Effector memory CD8-positive, alpha-beta T cell (primary cell): ENCODE measurements at places on chromosomes 11 and 22.

- DNase-seq: no peak
Observed at GRCh38 chr11:69115586-69116560, 39.9 kb upstream of the SMIM38 start.

DNA sequence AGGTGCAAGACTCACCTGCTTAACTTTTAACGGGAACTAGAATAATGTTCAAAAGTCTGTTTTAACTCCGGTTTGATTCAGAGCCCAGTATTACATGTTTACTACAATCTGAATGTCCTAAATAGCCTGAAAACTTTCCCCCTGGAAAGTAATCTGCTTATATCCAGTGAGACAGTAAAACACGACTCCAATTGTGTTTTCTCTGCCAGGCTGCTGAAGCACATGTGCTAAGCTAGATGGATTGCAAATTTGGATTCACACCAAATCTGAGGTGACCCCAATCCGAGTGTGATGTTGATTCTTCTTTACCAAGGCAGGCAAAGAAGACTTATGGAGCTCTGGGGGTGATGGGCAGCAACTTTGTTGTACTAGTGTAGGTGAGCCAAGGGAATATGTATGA lies 158.7 kb upstream of the PDGFD start:
- DNase-seq: no peak

GRCh38 chr11:87374038-87374807 lies 336.5 kb downstream of the TMEM135 start:
- no peak for DNase-seq

DNA sequence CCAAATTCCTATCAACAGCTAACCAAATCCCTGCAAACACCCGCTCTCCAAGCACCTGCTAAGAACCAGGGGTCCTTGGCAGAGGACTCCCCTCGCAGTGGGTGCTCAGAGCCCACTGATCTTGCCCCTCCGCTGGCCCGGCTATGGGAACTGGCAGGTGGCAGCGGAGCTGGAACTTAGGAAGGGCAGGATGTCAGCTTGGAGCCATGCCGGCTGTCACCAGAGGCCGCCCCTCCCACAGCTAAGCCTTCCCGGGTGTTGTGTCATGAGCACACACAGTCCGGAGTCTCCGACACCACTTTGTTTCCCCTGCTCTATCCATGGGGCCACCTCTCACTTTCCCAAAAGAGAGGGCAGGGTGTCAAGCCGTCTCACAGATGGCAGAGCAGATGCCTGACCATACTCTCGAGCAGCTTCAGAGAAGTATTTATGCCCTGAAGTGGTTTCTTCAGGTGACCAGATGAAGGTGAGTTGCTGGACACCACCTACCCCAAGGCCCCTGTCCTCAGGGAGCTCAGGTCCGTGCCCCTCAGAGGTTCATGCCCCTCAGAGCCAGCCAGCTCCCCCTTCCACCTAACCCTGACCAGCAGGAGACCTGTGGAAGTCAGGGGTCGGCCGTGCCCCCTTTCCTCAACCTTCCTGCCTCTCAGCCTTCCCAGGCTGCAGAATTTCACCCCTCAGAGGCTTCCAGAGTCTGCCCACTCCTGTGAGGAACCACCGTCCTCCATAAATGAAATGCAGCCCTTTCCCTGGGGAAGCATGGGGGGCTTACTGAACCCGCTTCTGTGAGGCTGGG lies 545.7 kb upstream of the B3GAT1 start:
- DNase-seq: no peak

DNA sequence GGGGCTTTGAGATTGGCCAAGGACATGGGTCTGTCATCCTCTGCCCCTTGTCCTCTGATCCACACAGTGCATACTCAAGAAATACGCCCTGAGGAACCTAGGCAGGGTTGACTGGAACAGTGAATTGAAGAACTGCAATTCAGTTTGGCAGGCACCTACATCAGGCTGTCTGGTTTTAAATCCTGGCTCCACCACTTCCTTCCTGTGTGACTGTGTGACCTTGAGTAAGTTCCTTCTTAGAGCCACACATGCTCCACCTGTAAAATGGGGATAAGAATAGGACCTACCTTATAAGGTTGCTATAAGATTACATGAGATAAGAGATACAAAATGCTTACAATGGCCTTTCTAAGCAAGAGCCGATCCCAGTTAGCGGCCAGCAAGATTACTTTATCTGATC lies 15.8 kb upstream of the TCF20 start:
- DNase-seq: peak; percentile 18

- no peak for DNase-seq
Observed at GRCh38 chr11:129249351-129249750, 57.2 kb upstream of the ARHGAP32 start.

DNA sequence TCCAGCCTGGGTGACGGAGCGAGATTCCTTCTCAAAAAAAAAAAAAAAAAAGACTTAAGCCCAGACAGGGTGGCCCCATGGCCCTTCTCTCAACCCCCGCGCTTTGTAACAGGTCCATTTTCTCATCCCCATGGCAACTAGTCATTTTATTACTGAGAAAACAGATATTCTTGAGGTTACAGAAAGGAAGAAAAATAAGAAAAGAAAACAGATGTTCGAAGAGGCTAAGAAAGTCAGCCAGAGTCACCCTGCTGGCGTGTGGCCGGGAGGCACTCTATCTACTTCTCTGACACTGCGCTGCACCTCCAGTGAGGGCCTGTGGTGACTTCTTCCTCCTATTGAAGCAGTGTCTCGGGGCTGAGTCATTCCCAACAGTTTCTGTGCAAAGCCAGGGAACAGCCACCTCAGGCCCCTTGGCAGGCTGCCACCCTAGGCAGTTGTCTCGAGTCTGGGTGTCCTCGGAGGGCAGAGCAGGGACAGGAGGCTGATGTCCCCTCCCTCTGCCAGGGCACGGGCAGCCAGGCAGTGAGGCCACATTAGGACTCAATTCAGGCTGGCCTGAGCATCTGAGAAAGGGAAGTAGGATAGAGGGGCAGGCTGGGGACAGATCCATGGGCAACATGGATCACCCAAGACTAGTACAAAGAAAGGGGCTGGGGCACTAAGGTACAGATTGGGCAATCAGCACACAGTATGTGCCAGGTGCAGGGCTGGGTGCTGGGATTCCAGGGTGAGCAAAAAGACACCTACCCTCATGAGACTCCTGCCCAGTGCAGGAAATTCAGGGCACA lies 16.4 kb upstream of the SYVN1 start:
- no peak for DNase-seq

- no peak for DNase-seq
Observed at GRCh38 chr11:32334822-32335221, 100.5 kb downstream of the WT1 start.

DNA sequence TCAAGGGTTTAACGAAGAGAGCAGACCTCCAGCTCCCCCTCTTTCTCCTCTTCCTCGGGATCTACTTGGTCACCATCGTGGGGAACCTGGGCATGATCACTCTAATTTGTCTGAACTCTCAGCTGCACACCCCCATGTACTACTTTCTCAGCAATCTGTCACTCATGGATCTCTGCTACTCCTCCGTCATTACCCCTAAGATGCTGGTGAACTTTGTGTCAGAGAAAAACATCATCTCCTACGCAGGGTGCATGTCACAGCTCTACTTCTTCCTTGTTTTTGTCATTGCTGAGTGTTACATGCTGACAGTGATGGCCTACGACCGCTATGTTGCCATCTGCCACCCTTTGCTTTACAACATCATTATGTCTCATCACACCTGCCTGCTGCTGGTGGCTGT lies 363 bp downstream of the OR8A1 start:
- no peak for DNase-seq

- peak; percentile 59 for DNase-seq
Observed at GRCh38 chr11:61587951-61588727, 7.3 kb upstream of the SYT7 start.

DNA sequence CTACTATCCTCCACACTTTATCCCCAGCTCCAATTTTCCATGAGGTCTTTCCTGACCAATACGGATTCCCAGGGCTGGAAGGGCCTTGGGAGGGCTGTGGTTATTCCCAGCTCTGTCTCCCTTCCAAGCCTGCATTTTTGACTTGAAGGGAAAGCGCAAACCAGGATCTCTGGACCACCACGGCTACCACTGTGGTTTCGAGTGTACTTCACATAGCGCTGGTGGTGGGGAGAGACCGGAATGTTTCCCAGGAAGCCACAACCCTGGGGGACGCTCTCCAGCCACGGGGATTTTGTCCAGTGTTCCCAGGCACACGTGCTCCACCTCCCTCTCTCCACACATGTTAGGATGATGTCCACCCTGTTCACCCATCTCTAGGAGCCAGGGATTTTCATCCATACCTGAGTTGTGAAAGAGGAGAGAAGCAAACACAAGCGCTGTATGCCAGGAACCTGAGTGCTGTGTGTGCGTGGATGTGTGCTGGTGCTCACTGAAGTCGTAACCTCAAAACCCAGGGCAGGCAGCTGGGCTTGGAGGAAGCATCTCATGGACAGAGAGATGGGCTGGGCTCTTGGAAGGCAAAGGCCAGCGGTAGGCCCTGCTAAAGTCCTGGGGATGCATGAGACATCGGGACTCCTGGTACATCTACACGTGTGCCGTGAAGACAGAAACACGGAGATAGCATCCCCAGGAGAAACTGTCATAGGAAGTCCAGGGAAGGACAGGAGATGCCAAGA lies 1.3 kb upstream of the NPTXR start:
- DNase-seq: no peak

- DNase-seq: no peak
Observed at GRCh38 chr11:8067929-8068575, 13.0 kb upstream of the TUB start.

GRCh38 chr22:27792452-27793161 lies 8.9 kb downstream of the MN1 start:
- DNase-seq: no peak

DNA sequence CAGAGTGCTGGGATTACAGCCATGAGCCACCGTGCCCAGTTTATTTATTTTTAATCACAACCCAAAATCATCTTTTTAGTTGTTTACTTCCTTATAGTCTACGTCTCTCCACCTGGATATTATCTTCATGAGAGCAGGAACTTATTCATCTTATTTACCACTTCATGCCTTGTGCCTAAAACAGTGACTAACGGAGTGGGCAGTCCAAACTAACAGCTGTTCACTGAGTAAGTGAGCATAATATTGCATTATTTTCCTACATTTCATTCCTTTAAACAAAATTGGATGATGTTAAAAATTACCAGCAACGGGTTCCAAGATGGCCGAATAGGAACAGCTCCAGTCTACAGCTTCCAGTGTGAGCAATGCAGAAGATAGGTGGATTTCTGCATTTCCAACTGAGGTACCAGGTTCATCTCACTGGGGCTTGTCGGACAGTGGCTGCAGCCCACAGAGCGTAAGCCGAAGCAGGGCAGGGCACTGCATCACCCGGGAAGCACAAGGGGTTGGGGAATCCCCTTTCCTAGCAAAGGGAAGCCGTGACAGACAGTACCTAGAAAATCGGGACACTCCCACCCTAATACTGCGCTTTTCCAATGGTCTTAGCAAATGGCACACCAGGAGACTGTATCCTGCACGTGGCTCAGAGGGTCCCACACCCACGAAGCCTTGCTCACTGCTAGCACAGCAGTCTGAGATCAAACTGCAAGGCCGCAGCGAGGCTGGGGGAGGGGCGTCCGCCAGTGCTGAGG lies 14.1 kb downstream of the TMEM123 start:
- DNase-seq: no peak

- peak; percentile 29 for DNase-seq
Observed at GRCh38 chr11:85827748-85828639, 17.1 kb upstream of the SYTL2 start.

GRCh38 chr11:69439651-69440464 lies 41.6 kb upstream of the LINC01488 start:
- DNase-seq: no peak

DNA sequence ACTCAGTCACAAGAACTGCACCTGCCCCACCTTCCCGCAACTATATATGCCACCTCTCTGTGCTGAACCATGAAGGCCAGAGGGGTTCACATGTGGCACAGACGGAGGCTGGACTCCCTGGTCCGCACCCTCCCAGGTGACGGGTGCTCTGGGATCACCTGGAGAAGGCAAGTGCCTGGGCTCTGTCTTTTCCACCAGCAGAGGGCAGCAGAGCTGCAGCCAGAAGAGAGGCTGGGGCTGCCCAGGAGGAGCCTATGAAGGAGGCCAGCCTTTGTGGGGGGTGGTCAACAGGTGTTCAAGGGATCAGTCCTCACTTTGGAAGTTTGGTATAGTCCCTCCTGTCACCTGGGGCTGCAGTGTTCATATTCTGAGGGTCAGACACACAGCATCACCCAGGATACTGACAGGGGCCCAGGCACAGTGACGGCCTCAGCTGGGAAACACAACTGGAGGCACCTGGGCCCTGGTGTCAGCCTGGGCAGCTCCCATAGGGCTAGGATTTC lies 39.2 kb upstream of the IGLL5 start:
- peak; percentile 66 for DNase-seq

DNA sequence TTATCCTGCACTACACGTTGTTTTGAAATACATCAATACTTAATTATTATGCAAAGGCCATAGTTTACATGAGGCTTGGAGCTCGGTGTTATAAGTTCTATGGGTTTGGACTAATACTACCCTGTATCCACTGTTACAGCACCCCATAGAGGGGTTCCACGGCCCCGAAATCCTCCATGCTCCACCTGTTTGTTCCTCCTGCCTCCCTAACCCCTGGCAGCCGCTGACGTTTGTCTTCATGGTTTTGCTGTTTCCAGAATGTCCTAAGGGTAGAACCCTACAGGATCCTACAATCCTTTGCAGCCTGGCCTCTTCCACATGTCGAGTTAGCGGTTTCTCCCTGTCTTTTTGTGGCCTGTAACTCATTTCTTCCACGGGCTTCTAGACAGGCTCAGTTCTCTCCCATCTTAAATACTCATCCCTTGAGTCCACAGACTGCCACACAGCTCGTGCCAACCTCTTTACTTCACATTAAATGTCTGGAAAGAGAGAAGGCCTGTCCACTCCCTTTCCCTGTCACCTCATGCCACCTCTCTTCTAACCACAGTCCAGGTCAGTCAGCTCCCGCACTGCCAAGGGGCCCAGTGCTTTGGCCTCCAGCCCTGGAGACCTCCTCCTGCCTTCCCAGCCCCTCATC lies 42.4 kb upstream of the TH start:
- DNase-seq: no peak

GRCh38 chr11:128196235-128196634 lies 391.1 kb downstream of the ETS1 start:
- no peak for DNase-seq

DNA sequence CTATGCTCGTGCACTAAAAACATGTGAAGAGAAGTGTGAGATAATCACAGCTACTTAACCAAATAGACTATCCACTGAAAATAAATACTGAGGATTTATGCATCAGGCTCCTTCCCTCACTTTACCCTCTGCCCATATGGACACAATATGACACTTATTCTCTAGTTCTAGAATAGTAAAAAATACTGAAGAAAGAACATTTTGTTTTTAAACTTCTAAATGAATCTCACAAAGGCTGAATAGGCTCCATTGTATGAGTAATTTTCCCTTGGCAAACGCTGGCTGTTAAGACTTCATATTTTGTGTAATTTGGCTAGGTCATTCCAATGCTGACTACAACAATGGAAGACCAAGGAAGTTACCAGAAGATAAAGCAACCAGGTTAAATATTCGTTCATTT lies 9.9 kb downstream of the HPS5 start:
- no peak for DNase-seq

DNA sequence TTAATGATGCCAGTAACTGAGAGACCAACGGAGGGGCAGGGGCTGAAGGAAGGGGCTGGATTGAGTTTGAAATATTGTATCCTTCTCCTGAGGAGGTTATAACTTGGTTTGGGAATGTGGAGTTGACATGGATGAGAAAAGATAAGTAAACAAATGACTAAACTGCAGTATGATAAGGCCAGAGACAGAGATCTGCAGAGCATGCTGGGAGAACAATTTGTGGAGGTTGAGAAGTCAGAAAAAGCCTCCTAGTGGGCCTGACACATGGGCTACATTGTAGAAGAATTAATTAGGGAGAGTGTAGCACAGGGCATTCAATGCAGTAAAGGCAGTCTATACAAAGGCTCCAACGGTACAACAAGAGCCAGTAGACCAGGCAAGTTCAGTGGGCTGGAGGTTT lies 55.9 kb downstream of the SPON1 start:
- DNase-seq: no peak
